IMR-90 (cell line): ENCODE measurements at places on chromosomes 6 and 20.

DNA sequence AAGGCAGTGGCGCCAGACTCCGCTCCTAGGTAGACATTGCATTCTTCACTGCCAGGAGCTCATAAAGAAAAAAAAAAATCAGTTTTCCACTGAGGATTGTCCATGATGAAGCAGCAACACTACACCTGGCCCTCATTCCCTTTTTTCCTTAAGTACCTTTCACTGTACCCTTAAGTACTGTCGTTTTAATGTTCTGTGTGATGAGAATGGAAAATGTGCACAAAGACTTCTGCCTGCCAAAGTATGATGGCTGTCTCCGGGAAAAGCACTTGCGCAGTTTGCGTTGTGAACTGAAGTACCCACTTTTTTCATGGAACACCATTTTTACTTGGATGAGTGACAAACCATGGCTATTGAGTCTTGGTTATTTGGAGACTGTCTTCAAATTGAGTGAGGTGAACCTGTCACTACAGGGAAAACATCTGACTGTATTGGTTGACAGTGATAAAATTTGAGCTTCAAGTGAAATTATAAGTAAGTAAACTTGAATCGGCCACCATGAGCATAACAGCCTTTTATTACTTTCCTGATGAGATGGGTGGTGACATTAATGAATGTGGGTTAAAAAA is 104.8 kb downstream of the NCOA3 start:
- H3K4me3 ChIP-seq, result no peak overlapping the region
- H3K4me1 ChIP-seq, result peaks cover 7% of the 10 kb centered on the region
- H3K27me3 ChIP-seq, result no peaks in the 10 kb centered on the region
- H3K27ac ChIP-seq, result peak overlapping the region; percentile 37; the same call in 1 of the 2 replicates

DNA sequence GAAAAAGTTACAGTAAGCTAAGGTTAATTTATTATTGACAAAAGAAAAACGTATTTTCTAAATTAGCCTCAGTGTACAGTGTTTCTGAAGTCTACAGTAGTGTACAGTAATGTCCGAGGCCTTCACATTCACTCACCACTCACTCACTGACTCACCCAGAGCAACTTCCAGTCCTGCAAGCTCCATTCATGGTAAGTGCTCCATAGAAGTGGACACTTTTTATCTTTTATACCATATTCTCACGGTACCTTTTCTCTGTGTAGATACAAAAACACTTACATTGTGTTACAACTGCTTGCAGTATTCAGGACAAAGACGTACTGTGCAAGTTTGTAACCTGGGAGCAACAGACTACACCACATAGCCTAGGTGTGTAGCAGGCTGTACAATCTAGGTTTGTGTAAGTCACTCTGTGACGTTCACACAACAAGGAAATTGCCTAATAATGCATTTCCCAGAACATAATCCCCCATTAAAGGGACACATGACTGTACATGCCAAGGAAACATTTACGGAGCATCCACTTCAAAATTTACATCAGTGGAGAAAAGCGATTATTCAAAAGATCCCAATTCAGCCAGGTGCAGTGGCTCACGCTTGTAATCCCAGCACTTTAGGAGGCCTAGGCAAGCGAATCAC is 133.4 kb downstream of the BANF2 start:
- peak; percentile 37 for DNase-seq
- no peak overlapping the region for H3K4me3 ChIP-seq
- H3K27me3 ChIP-seq, result no peaks in the 10 kb centered on the region
- no peaks in the 10 kb centered on the region for H3K36me3 ChIP-seq
- H3K27ac ChIP-seq, result peak overlapping the region; percentile 48
- peaks cover 25% of the 10 kb centered on the region for H3K4me1 ChIP-seq

DNA sequence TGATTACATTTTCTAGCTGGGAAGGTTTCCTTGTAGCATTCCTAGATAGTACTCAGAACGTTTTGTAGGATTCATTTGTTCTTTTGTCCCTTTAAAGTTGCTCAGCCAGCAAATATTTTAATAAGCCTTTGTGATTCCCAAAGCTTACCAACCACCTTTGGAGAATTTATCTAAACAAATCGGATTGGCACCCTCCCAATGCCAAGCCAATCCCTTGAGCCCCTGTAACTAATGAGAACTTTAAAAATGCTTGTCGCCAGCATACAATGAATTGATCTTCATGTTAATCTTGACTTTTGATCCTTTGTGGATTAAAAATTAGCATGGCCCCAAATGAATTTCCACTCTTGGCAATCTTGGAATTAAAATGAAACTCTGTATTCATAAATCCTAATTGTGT is 559.5 kb downstream of the UTRN start:
- no peak for DNase-seq
- no peak overlapping the region for H3K27ac ChIP-seq
- H3K27me3 ChIP-seq, result no peaks in the 10 kb centered on the region
- H3K36me3 ChIP-seq, result peaks cover 4% of the 10 kb centered on the region; the same call in 1 of the 2 replicates
- H3K4me1 ChIP-seq, result peaks cover 2% of the 10 kb centered on the region; the same call in 1 of the 2 replicates

DNA sequence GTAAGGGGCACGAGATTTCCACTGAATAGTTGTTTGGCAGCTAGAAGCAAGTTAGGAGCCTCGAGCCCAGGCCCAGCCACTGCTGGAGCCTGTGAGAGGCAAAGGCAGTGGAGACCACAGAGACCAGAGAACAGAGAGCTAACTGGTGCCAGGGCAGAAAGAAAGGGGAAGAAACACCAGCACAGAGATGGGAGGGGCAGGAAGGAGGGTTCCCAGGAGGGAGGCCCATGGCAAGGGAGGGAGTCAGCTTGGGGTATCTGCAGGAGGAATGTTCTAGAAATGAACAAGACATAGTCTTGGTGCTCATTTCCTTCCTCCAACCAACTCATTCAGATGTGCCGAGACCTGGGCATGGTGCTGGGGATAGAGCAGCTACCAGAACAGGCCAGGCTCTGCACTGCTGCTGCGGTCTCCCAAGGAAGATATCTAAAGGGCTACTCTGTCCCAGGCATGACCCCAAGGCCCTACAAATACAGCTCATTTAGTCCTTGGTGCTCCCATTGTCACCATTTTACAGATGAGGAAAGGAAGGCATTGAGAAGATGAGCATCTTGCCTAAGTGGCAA is 10.7 kb downstream of the ANGPT4 start:
- no peak overlapping the region for H3K27ac ChIP-seq
- H3K4me1 ChIP-seq, result peaks cover 3% of the 10 kb centered on the region; the same call in 1 of the 2 replicates
- no peak for DNase-seq
- H3K27me3 ChIP-seq, result no peaks in the 10 kb centered on the region

DNA sequence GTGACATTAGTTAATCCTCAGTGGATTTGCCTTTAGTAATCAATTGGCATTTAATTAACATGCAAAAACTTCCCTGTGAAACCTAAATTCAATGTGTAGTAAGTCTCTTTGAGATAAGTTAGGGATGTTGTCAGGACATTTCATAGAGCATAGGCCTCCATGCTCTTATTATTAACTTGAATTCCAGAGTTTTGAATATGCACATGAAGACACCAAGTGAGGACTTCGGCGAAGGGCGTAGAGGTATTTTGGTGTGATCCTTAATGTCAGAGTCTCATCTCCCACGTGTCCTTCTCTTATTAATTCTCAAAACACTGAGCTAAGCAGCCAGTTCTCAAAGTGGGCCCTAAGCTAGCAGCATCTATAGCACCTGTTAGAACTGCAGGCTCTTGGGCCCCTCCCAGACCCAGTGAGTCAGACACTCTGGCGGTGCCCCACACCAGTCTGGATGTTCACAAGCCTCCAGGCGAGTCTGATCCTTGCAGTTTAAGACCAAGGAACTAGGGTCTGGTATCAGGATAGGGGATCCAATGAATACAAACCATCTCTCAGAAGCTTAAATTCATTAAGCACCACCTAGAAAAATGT is 292.1 kb downstream of the QKI start:
- H3K27me3 ChIP-seq, result peaks cover 5% of the 10 kb centered on the region
- no peak for DNase-seq
- H3K27ac ChIP-seq, result no peak overlapping the region
- H3K4me3 ChIP-seq, result no peak overlapping the region
- no peaks in the 10 kb centered on the region for H3K36me3 ChIP-seq

- no peak overlapping the region for H3K4me3 ChIP-seq
- peaks cover 28% of the 10 kb centered on the region for H3K4me1 ChIP-seq
- H3K27me3 ChIP-seq, result no peaks in the 10 kb centered on the region
- peak; percentile 64 for DNase-seq
- peaks cover 45% of the 10 kb centered on the region for H3K36me3 ChIP-seq
- H3K27ac ChIP-seq, result peak overlapping the region; percentile 79; the same call in 1 of the 2 replicates
Measured at GRCh38 chr20:19995220-19995863, 21.8 kb upstream of the NAA20 start.
